ENCODE measurements at places on chromosomes 2 and 18.

GRCh38 chr2:38619458-38620164 is 16.9 kb upstream of the HNRNPLL start:
- DNase-seq = no peak

DNA sequence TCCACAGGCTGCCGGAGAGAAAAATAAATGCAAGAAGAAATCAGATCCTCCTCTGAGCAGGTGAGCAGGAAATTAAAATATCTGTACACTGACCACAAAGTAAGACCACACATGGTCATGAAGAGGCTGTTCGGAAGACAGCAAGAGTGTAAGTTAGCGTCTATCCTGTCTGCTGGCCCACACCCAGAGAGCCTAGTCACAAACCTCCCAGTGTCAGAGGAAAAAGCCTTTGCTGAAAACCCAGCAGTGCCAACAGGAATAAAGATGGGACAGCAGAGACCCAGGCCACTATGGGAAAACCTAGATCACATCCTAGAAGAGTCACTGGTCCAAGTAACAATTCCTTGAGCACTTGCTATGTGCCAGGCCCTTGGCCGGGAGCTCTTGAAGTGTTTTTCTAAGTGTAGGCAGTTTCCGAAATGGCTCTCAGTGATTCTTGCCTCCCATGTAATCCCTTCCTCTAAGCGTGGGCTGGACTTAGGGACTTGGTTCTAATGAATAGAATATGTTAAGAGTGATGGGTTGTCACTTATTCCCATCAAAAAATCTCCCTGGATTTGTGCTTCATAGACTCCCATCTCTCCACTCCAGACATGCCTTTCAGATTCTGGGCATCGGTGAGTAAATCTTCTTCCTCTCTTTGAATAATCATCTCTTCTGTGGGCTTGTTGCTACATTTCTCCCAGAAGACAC is 110.9 kb upstream of the PKDCC start:
- DNase-seq = no peak

GRCh38 chr2:32534831-32535230 is 93.0 kb upstream of the TTC27 start:
- DNase-seq = no peak

- DNase-seq = no peak
Measured at GRCh38 chr2:240601061-240601830, 14.7 kb downstream of the CAPN10 start.

DNA sequence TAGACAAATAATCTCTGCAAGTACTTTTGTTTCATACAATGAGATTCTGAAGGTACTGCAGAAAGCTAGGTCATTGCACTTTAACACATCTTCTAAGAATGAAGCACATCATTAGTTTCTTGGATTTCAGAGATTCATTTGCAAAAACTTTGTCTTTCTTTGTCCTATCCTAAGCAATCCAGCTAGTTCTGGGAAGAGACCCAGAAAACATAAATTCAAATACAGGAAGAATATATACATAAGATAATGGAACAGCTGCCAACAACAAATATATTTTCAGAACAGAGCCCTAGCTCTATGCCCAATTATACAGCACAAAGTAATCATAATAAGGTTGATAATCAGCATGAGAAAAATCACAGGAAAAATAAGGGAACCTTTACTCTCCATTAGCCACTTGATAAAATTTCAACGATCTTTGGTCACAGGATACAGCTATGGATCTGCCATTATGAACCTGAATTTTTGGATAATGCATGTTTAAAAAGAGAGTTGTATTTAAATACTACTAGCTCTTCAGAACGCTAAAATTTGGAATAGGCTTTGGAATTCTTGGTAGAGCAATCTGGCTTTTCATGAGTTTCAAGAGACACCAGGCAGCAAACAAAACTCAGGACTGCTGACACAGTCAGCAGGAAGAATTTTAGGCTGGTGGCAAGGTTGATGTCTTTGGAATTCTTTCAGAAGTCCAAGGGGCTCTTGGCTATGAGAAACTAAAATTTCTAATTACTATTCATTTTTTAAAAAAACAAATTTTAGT is 250.4 kb upstream of the SMIM21 start:
- no peak for DNase-seq

DNA sequence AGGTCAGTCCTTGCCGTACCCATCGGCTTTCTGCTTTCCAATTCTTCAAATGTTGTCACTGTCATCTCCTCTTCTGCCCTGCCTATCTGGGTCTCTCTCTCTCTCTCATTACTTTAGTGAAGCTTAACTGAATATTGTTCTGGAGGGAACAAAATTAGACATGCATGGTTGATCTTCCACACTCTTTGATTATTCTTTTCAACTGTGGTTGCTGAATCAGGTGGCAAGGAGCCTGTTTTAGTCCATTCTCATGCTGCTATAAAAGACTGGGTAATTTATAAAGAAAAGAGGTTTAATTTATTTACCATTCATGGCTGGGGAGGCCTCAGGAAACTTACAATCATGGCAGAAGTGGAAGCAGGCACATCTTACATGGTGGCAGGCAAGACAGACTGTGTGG is 157.9 kb downstream of the ARL4C start:
- DNase-seq = no peak

DNA sequence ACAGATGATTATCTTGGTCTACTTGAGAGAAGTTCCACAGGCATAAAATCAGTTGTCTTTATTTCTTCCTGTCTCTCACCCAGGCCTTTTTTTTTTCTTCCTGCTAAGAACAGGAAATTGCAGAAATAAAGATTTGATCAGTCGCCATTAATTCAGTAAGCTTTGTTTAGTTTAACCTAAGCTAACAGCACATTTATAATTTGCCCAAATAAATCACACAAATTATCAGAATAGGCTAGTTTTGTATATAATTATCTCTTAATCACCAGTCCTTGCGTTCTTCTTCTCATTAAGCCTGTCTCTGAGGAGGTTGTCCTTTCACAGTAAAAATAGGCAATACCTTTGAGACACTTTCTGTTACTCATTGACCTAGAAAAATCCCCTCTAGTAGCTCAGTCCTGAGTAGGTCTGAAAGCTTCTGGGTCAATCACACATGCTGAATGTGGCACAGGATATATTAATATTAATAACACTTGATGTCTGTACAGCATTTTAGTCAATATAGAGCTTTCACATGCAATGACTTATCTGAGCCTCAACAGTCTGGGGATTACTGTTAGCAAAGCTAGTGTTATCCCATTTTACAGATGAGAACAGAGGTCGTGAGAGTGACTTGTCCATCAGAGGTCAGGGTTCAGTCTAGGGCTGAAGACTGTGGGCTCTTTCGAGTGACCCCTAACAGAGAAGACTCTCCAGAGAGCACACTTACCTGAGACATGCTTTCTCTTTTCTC is 11.2 kb upstream of the STK17B start:
- no peak for DNase-seq

DNA sequence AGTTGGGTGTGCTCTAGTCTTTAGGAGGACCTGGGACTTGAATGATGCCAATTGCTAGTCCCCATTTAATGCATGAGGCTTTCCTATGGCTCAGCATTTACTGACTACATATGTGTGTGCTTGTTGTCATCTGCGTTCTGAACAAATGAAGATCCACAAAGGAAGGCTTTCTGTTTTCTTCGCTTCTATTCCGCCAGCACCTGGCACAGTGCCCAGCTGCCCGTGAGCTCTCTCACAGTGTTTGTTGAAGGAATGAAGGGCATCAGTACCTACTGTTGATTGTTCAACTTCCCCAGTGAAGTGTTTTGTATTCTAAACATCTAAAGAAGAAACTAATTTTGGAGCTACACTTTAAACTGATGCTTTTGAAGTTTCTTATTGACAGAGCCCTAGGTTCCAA is 122.4 kb upstream of the LINC00305 start:
- peak; percentile 31 for DNase-seq

GRCh38 chr2:239073270-239073669 is 225.4 kb downstream of the TWIST2 start:
- no peak for DNase-seq

DNA sequence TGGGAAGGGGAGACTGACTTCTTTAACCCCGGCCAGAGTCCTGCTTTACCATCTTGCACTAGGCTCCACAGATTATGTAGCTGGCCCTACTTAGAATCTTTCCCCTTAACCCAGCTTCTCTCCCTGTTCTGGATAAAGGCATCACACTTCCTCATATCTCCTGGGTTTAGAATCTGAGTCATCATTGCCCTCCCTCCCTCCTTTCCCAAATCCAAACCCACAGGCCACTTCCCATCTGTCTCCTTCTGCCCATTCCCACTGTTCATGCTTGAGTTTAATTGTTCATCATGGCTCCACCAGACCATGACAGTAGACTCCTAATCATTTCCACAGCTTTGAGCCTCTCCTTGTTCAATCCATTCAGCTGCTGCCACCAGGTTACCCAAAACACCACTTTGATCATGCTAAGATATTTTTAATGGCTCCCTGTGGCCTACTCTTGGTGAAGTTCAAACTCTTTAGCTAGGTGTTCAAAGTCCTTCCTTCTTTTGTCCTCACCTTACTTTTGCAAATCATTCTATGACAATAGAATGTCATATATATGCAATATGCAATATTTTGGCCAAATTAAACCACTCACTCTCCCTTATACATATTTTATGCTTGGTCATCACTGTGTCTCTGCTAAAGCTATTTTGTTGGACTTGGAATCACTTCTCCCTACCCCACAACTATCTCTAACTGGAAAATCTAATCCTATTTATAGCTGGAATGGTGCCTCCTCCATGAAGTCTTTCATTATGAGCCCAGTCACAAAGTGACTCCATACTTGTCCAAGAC is 5.5 kb downstream of the PDE11A start:
- DNase-seq = no peak

DNA sequence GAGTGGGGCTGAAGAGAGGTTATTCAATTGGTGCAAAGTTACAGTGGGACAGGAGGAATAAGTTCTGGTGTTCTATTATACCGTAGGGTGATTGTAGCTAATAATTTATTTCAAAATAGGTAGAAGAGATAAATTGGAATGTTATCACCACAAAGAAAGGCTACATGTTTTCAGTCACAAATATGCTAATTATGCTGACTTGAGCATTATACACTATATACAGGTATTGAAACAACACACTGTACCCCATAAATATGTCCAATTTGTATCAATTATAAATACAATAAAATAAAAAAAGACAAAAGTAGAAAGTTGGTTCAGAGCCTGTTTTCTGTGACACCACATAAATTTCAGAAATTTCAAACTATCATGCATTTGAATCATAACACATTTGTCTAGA is 97.7 kb downstream of the CDH19 start:
- DNase-seq = no peak

DNA sequence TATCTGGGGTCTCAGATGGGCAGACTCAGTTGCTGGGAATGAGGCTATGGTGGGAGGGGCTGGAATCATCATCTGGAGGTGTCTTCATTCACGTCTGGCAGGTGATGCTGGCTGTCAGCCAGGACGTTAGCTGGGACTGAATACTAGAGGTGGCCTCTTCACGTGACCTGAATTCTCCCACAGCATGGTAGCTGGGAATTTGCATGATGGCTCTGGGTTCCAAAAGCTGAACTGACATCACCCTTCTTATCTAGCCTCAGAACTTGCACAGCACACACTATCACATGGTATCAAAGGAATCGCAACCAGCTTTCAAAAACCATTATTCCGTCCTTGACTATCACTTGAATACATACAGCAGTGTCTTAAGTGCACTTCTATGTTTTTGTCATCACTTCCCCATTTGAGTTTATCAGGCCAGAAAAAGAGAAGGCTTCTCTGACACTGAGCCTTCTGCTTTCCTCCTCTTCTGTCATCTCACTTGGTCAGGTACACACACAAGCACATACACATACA is 53.0 kb upstream of the LRP2 start:
- DNase-seq = no peak

DNA sequence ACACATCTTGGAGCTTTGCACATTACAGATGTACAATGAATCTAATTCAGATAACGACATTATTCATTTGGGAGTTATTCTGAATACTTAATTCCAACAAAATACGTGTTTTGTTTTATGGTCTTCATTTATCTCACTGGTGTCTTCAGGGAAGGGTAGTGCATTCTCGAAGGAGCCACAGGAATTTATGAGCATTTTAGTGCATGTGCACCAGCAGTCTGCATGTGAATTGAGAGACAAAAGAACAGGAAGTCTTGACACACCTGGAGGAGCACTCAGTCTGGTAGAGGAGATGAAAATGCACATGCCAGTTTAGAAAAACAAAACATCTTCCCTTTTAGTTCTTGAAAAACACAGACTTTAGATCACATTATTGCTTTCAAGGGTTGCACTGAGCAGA is 228.7 kb downstream of the LRATD1 start:
- no peak for DNase-seq

- DNase-seq = no peak
Measured at GRCh38 chr2:135944625-135945024, 40.8 kb downstream of the DARS1 start.

DNA sequence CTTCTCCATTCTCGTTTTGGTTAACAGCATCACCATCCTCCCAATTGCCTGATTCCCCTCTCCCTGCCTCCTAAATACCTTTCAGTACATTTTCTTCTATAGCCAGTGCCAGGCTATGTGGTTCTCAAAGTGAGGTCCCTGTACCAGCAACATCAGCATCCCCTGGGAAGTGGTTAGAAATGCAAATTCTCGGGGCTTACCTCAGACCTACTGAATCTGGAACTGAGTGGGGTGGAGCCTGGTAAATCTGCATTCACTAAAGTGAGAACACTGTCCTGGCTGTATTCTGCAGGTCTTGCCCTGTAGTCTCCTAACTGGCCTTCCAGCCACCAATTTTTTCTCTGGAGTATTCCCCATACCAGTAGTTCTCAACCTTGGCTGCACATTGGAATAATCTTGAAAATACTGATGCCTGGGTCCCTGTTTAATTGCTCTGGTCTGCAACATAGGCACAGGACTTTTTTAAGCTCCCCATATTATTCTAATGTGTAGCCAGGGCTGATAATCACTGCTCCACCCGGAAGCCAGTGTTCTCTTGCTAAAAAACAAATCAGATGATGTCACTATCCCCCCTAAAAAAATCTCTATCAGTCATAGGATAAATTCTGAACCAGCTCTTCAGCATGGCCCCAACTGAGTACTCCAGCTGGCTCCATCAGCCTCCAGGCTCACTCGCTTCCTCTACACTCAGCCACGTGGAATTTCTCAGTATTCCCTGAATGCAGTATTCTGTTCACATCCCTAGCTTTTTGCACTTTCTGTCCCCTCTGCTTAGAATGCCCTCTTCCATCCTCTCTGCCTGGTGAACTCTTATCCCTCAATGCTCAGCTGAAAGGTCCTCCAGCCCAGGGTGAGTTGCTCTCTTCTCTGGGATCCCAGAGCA is 98.4 kb downstream of the CDK15 start:
- no peak for DNase-seq

- DNase-seq = no peak
Measured at GRCh38 chr2:174485788-174486562, 854 bp downstream of the GPR155 start.

DNA sequence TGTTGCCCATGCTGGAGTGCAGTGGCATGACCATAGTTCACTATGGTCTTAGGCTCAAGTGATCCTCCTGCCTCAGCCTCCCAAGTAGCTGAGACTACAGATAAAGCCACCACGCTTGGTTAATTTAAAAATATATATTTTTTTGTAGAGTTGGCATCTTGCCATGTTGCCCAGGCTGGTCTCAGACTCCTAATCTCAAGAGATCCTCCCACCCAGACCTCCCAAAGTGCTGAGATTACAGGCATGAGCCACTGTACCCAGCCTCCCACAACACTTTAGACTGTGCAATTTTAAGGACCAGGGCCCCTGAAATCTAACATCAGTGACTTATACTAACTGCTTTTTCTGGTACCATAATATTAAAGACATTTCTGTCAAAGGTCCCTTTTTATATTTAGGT is 5.2 kb downstream of the TXNDC2 start:
- DNase-seq = no peak
